ENCODE measurements at places on chromosomes 7 and 10. TPM values are rescaled to one million over a fixed set of nuclear protein-coding genes. Genes with fewer than 3 reads are reported as not detected.

DNA sequence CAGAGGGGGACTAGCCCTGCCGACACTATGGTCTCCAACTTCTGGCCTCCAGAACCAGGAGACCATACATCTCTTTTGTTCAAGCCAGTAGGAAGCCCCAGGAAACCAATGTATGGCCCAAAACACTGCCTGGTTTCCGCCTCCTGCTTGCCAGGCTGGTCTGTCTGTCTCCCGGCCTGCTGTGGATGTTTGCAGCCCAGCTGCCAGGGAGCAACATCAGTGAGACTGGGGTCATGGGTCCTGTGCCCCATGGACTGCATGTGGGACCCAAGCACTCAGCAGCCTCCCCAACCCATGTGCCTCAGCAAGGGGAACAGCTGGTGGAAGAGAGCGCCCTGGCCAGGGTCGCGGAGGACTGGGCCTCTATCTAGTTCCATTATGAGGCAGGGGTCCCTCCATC is 33.4 kb upstream of the NUB1 start:
- H3K36me3 ChIP-seq: no peaks in the 10 kb centered on the region
- H3K4me3 ChIP-seq: no peak overlapping the region
- H3K27ac ChIP-seq: no peak overlapping the region
- no peak for DNase-seq

GRCh38 chr7:234051-234707 is 41.8 kb downstream of the FAM20C start:
- no peak overlapping the region for H3K4me3 ChIP-seq
- peaks cover 38% of the 10 kb centered on the region for H3K4me1 ChIP-seq
- no peaks in the 10 kb centered on the region for H3K36me3 ChIP-seq
- peak; percentile 53 for DNase-seq

GRCh38 chr10:65892284-65892683 is 1033.6 kb upstream of the LRRTM3 start:
- peaks cover 6% of the 10 kb centered on the region for H3K4me1 ChIP-seq
- no peaks in the 10 kb centered on the region for H3K27me3 ChIP-seq
- no peak overlapping the region for H3K4me3 ChIP-seq
- H3K36me3 ChIP-seq: no peaks in the 10 kb centered on the region
- no peak for DNase-seq

GRCh38 chr7:7223250-7223649 is 40.9 kb downstream of the C1GALT1 start:
- H3K27me3 ChIP-seq: no peaks in the 10 kb centered on the region
- no peak overlapping the region for H3K27ac ChIP-seq
- H3K4me3 ChIP-seq: no peak overlapping the region
- peaks cover 6% of the 10 kb centered on the region for H3K4me1 ChIP-seq
- no peaks in the 10 kb centered on the region for H3K36me3 ChIP-seq
- DNase-seq: no peak

DNA sequence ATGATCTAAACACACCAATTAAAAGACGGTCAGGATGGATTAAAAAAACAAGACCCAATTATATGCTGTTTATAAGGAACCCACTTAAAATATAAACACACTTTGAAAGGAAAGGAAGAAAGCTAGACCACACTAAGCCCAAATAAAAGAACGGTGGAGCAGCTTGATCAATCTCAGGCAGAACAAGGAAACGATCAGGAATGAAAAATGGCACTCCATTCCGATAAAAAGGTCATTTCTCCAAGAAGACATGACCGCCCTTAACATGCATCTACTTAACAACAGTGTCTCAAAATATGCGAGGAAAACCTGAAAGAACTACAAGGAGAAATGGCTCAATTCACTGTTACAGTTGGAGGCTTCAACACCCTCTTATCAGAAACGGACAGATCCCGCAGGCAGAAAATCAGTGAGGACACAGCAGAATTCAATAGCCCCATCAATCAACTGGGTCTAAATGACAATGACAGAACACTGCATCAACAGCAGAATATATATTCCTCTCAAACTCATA is 210.0 kb downstream of the MAD1L1 start:
- H3K4me3 ChIP-seq: no peak overlapping the region
- peaks cover 17% of the 10 kb centered on the region for H3K4me1 ChIP-seq
- DNase-seq: no peak
- no peak overlapping the region for H3K27ac ChIP-seq
- no peaks in the 10 kb centered on the region for H3K36me3 ChIP-seq

DNA sequence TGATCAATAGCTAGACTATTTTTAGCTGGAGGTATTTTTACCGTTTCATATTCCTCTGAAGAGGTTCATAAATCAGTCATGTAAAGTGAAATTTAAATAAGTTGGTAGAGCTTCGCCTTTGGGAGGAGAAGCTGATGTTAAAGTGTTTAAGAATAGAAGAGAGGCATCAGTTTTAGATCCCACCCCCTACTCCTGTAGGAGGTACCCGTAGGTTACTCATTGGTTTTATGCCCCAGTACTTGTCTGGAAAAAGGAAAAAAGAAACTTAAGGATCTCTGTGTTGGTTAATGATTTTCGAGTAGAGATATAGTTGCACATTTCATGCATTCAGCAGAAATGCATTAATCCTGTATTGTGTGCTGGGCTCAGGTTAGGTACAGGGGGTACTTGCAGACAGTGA is 8.7 kb downstream of the ZNF365 start:
- no peak overlapping the region for H3K4me3 ChIP-seq
- no peaks in the 10 kb centered on the region for H3K27me3 ChIP-seq
- no peak for DNase-seq
- no peaks in the 10 kb centered on the region for H3K36me3 ChIP-seq
- no peaks in the 10 kb centered on the region for H3K4me1 ChIP-seq
- H3K27ac ChIP-seq: no peak overlapping the region

GRCh38 chr7:82506208-82506607 is 62.6 kb upstream of the CACNA2D1 start:
- no peaks in the 10 kb centered on the region for H3K27me3 ChIP-seq
- H3K4me3 ChIP-seq: no peak overlapping the region
- no peak for DNase-seq
- no peaks in the 10 kb centered on the region for H3K4me1 ChIP-seq

DNA sequence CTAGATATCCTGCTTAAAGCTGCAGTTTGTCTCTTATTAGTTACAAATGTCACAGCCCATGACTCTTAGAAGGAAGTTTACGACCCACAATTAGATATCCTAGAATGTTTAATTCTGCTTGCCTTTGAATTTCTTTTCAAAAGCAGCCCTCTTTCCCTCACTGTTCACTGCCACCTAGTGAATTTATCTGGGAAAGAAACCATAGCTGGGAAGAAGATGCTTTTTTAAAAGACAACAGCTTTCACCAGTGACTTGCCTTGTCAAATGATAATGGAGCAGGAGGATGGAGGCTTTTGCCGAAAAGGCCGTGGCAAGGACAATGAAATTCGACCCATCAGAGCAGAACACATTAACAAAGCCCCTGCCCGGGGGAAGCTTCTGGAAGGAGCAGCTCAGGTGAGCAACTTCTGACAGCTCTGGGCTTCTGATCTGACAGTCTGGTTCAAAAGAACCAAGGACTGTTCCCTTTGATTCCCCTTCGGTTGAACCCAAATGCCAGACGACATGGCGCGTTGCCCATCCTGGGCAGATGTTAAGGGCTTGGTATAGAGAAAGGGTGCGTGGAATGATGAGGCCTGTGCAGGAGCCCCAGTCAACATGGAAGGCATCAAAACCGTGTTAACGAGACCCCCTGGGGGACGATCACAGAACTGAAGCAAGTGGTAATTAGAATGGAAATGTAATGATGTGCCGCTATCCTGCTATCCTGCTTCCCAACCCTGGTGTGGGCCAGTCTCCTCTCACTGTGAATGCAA is 236.8 kb downstream of the FRMD4A start:
- H3K36me3 ChIP-seq: no peaks in the 10 kb centered on the region
- no peak overlapping the region for H3K27ac ChIP-seq
- H3K4me1 ChIP-seq: no peaks in the 10 kb centered on the region
- no peaks in the 10 kb centered on the region for H3K27me3 ChIP-seq
- DNase-seq: peak; percentile 30

DNA sequence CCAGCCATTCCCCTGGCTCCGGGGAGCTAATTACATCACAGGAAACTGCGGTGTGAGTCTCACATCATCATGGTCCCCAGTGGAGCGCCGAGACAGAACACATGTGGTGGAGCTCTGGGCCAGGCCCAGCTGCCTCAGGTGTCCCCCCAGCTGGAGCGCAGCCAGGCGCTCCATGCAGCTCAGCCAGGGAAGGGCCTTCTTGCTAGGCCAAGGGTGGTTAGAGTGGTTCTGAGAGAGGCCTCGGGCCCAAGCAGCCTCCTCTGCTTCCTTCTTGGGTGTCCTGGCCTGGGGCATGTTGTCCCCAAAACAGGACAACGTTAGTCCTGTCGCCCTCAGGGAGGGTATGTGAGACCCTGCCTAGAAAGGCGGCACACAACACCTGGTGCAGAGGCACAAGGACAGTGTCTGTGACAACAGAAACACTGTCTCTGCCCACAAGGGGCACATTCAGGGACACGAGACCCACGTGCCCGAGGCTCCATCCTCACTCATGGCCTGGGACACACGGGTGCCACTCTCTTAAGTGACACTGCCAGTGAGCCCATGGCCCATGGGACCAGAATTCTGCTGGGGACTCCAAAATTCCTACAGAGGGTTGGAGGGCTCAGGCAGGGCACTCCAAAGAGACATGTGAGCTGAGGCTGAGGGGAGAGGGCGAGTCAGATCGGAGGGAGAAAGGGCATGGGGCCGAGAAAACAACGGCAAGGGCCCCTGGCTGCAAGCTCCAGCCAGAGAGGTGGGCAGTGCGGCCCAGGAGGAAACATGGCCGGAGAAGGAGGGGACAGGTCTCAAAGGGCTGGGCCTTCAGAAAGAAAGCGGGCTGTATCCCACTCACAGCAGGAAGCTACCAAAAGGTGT is 37.0 kb upstream of the RET start:
- DNase-seq: no peak
- H3K4me1 ChIP-seq: peaks cover 2% of the 10 kb centered on the region
- H3K27me3 ChIP-seq: no peaks in the 10 kb centered on the region
- H3K36me3 ChIP-seq: no peaks in the 10 kb centered on the region

NEUROD6 gene
- total RNA-seq: not detected

COMTD1 gene
- 36.7 TPM for total RNA-seq

DNA sequence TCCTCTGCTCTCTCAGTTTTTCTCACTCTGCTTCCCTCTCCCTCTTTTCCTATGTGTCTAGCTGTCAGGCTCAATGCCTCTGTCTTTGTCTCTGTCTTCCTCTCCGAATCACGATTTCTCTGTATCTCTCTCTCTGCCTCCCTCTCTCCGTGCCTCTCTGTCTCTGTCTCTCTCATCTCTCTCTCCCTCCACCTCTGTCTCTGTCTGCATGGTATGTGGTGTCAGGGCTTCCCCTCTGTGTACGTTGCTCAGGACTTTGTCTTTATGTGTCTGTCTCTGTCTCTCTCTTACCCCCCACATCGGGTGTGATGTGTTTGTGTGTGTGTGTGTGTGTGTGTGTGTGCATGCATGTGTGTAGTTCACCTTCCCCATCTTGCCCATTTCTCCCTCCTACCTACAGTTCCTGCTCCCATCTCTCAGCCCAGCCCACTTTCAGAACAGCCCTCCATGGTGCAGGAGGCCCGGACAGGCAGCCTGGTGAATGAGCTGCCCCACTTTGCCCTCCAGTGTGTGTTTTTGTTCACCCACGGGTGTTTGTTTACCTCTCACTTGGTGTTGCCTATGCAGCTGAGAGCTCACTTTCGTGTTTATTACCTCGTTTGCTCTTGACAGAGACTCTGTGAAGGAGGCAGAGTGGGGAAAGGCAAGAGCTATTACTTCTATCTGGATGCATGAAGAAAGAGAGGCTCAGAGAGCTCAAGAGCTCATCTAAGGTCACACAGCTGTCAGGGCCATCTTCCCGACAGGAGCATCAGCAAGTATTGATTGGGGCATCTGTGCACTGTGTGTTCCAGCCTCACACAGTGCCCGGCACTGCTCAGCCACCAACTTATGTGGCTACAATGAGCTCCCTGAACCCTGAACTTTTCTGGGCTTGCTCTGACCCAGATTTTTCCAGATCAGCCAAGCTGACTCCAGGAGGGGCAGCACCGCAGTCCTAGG is 163.5 kb upstream of the ZMIZ1 start:
- no peak overlapping the region for H3K27ac ChIP-seq
- no peaks in the 10 kb centered on the region for H3K27me3 ChIP-seq
- no peak for DNase-seq
- no peak overlapping the region for H3K4me3 ChIP-seq

GRCh38 chr10:76523246-76523645 is 1091.8 kb downstream of the LRMDA start:
- H3K27ac ChIP-seq: peak overlapping the region; percentile 56
- no peak for DNase-seq

DNA sequence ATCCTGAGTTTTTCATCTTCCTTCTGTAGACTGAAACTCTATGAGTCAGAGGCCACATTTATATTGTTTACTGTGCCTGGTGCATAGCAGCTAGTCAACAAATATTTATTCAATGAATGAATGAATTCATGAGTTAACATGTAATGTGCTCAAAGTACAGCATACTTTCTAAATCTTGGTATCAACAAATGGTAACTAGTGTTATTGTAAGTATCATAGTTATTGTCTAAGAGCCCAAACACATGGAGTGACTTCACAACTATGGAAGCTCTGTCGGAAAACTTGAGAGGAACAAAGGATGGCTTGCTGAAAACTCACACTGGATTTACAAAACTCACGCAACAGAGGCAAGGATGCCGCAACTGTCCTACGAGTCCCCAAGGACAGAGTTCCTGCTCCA is 35.9 kb downstream of the DENND2A start:
- no peak overlapping the region for H3K27ac ChIP-seq
- no peaks in the 10 kb centered on the region for H3K36me3 ChIP-seq
- H3K4me1 ChIP-seq: no peaks in the 10 kb centered on the region
- no peak overlapping the region for H3K4me3 ChIP-seq
- no peak for DNase-seq

GRCh38 chr10:110632591-110633215 is 11.4 kb upstream of the RBM20 start:
- H3K4me1 ChIP-seq: peaks cover 3% of the 10 kb centered on the region
- H3K36me3 ChIP-seq: no peaks in the 10 kb centered on the region
- no peaks in the 10 kb centered on the region for H3K27me3 ChIP-seq

CC2D2B gene
- total RNA-seq: 0.13 TPM

GRCh38 chr7:86958380-86958779 is 101.1 kb downstream of the ELAPOR2 start:
- peak; percentile 24 for DNase-seq
- H3K4me1 ChIP-seq: no peaks in the 10 kb centered on the region
- H3K27me3 ChIP-seq: no peaks in the 10 kb centered on the region
- H3K36me3 ChIP-seq: no peaks in the 10 kb centered on the region
- no peak overlapping the region for H3K27ac ChIP-seq

GRCh38 chr10:77486517-77486916 is 151.1 kb downstream of the KCNMA1 start:
- no peaks in the 10 kb centered on the region for H3K36me3 ChIP-seq
- H3K27ac ChIP-seq: no peak overlapping the region
- H3K4me1 ChIP-seq: no peaks in the 10 kb centered on the region
- DNase-seq: no peak
- no peaks in the 10 kb centered on the region for H3K27me3 ChIP-seq

CYP2C18 gene
- 18.5 TPM for total RNA-seq

DNA sequence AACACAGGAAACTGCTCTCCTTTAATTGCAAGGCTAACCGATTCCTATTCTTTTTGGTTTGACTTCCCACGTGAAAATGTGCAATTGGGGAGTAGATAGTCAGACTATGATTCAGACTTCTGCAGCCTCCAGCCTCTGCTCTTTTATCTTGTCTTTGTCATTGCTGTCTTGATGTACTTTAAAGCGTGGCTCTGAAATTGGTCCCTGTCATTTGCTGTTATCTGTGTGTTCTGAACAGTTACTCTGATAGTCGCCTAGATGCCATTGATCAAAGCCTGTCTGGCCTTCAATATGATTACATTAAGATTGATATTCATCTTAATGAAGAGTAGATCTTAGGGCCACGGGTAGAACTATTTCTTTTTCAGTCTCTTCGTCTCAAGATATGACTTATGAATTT is 799.2 kb downstream of the REEP3 start:
- no peaks in the 10 kb centered on the region for H3K4me1 ChIP-seq
- H3K27ac ChIP-seq: no peak overlapping the region
- H3K4me3 ChIP-seq: no peak overlapping the region
- no peaks in the 10 kb centered on the region for H3K27me3 ChIP-seq
- no peak for DNase-seq
- no peaks in the 10 kb centered on the region for H3K36me3 ChIP-seq
